ENCODE measurements at places on chromosomes 7 and 10.

DNA sequence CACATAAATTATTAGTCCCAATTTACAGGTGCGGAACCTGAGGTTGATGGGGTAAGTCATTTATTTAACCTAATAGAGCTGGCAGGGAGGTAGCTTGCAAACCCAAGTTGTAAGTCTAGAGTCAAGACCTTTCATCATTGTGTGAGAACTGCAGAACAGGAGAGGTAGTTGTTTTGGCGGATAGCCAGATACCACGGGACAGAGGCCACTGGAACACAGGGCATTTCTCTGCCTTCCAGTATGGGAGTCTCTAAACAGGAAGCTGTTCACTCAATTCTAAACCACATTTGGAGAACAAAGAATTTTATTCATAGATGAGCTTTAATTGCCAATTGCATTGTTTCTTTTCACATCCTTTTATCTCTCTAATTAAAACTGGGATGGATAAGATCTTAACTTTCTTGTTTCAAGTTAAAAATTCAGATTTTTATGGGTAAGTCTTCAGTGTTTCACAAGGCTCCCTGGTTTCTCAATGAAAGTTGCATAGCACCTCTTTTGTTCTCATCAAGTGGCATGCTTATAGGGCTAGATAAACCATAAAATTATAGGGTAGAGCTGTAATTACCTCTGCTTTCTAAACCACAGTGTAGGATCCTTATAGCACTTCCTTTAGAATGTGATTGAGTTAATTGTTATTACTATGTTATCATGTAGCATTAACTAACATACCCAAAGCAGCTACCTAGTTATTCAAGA lies 489.0 kb downstream of the GATA3 start:
- no peak for DNase-seq

DNA sequence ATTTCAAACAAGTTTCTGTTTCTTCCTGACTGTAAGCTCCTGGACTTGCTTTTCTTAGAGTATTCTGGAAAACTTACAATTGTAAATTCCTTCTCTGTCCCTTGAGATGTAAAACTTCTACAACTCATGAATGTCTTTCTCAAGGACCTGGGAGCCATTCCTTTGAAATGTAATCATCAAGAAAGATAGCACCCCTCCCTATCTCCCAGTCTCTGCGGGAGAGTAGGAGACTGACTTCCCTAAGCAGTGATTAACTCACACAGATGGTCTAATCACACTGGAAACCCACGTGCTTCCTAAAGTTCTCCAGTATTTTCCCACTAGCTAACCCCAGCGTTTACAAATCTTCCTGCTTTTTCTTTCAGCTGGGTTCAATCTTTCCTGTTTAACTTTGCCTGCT lies 549.4 kb downstream of the SORCS1 start:
- DNase-seq = no peak

GRCh38 chr7:101733713-101734475 lies 83.5 kb upstream of the CUX1 start:
- DNase-seq = peak; percentile 40

GRCh38 chr7:151135866-151136843 lies 31.3 kb downstream of the GBX1 start:
- DNase-seq = no peak

DNA sequence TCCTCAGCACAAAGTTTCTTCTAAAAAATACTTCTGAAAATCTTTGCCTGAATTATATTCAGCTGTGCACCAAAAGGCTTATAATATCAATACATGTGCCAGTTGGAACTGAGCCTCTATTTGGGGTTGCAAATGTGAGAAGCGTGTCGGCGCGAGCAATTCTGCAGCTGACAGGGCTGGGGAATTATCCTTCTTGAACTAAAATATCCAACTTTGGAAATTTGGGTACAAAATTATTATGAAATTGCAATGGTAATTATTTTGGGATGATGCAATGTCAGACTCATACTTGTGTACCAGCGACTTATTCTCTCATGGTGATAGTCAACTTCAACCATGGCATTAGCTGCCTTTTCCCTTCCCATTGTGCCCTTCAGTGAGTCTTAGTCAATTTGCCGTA lies 507.0 kb upstream of the KLF6 start:
- no peak for DNase-seq

DNA sequence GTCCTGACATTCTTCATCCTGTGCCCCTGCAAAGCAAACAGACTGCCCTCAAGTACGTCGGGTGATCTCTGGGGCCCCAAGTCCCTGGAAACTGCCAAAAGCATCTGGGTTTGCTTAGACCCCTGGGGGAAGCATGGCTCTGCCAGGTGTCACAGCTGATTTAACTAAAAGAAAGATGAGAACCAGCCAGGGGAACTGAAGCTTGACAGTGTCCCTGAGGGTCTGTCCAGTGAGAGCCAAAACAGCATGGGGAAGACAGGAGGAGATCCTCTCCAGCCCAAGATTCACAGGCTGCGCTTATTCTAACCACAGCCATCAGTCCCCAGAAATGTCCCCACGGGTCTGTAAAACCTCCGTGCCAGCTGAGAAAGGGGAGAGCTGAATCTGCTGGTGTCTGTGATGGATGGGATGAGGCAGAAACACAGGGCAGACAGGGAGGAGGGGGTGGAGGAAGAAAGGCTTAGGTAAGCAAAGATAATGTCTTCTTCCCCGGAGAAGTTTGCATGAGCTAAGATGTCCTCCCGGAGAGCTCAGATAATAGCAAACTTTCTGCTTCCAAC lies 21.3 kb downstream of the CCDC3 start:
- no peak for DNase-seq

GRCh38 chr7:90850471-90850870 lies 254.3 kb downstream of the CDK14 start:
- no peak for DNase-seq

DNA sequence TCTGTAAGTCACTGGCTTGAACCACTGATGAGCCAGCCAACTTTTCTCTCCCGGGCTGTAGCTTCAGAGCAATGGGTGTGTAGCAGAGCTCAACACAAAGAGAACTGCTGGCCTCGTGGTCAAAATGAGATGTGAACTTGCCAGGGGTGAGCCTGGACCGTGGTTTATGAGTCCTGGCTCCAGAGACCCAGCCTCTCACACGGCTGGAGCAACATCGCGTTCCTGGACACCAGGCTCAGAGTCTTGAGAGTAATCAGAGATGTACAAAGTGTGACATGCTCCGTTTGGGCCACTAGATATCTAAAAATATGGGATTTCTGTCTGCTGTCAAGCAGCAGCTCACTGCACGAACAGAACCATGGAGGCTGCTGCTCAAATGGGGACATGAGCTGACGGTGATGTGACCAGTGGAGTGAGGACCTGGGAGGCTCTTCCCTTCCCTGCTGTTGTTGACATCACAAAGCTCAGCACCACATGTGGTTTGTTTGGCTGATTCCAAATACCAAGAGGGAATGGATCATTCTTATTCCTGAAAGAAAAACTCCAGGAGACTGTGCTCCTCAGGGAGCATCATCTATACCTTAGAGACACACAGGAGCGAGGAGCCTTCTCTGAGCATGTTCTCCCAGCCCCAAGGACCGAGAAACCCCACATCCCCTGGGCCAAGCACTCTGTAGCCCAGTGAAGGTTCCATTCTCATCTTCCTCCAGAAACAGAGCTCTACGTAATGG lies 9.2 kb upstream of the SVIL start:
- DNase-seq = no peak

DNA sequence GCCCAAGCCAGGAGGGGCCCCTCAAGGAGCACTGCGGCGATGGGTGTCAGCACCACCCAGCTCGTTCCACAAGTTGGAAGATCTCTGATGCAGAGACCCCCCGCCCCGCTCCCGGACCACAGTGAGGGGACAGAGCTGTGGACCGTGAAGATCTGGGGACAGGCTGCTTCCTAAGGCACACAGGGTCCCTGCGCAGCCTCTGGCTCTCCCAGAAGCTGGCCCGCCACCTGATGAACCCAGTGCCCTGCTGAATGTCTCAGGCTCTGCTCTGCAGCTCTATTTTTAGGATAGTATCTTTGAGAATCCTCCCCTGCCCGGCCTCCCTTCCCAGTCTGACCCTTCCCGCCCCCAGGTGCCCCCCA lies 29.7 kb downstream of the GBX1 start:
- no peak for DNase-seq

DNA sequence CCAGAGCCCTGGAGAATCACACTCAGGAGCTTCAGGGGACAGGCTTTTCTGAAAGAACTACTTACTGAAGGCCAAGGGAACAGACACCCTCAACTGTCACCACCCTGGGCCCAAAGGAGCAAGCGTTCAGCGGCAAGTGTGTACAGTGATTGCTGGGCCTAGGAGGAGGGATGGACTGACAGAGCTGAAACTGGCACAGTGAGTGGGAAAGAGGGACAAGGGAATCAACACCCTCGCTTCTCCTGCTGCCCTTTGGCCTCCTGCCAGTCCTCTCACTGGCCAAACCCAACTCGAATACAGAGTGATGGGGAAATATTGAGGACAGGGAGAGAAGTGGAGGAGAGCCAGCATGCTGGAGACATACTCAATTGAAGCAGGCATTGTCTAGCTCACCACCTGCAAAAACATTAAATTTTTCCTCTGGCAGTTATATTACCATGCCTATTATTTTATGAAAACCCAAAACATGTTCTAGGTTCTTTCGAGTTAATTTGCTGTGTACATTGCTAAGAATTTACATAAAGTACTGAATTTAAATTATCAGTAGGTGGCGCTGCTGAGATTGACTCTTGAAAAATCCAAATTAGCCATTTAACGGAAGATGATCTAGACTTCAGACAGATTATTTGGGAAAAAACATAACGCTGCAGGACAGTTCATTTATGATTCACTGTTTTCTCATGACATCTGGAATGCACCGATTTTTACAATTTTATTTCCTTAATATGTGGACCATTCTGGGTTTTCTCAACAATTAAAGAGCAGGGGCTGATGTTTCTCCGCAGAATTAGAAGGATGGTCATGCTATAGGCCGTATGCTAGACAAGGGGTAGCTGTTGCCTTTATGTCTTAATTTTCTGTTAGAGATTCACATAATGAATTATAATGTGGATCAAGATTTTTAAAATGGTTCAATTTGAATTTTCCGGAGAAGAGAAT lies 14.7 kb upstream of the TMEM236 start:
- DNase-seq = peak; percentile 15

- no peak for DNase-seq
These were observed 995 bp upstream of the PARD3 start for GRCh38 chr10:34816085-34816496.

DNA sequence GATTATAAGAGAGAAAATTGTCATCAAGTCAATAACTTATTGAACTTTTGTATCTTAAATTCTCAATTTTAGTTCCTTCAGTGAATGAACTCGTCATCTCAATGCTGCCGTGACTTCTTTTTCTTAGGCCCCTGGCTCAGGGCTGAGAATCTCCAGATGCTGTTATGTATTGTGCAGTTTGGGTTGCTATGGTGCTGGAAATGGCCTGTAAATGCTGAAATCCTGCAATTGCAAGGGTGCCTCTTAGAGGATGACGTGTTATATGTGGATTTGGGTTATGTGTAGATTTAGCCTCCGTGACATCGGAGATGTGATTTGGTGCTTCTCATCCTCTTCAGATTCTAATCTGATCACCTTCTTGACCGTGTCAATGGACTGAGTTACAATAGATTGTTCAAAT lies 55.7 kb upstream of the ZRANB1 start:
- DNase-seq = no peak

- no peak for DNase-seq
These were observed 11.3 kb upstream of the NEBL start for GRCh38 chr10:20908391-20908790.

- DNase-seq = no peak
These were observed 41.2 kb downstream of the AP3M1 start for GRCh38 chr10:74109452-74109851.

GRCh38 chr10:111974325-111974724 lies 209.2 kb downstream of the GPAM start:
- DNase-seq = no peak

GRCh38 chr10:48330269-48330668 lies 23.8 kb downstream of the MAPK8 start:
- DNase-seq = no peak

- DNase-seq = no peak
These were observed 494.4 kb upstream of the SEMA3D start for GRCh38 chr7:85681241-85681640.

- no peak for DNase-seq
These were observed 110.6 kb downstream of the ACTR3B start for GRCh38 chr7:152870106-152870693.

GRCh38 chr7:50655490-50655889 lies 90.3 kb upstream of the DDC start:
- DNase-seq = no peak

DNA sequence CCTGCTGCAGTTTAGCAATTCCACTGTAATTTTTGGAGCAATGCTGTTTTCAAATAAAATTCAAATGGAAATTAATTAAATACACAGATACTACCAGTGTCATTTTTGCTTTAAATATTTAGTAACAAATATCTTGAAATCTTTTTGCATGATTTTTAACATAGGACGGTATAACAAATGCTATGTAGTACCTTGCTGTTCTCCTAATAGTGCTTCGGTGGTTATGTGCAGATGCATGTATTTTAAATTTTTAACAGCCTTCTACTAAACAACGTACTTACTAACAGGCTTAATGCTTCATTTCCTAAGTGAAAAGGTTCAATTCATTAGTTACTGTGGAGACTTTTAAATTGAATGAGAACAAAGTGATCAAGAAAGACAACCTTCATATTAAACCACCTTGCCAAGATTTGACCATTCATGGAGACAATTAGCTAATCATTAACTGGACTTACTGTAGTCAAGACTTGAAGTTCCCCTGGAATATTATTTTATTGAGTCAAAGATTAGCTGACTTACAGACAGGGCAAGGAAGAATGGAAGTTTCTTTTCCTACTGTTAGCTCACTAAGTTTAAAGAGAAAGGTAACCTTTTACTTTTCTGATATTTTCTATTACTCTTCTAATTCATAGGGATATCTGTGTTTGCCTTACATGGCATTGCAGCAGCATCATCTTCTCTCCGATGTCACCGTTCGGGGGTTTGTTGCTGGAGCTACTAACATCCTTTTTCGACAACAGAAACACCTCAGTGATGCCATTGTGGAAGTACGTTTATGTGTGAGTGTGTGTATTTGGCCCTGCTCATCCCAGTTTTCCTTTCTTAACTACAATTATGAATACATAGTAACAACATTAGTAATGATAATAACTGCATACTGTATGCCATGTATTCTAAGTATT lies 74.3 kb downstream of the AVL9 start:
- no peak for DNase-seq

- DNase-seq = no peak
These were observed 53.5 kb downstream of the SEPTIN7 start for GRCh38 chr7:35854311-35854710.

DNA sequence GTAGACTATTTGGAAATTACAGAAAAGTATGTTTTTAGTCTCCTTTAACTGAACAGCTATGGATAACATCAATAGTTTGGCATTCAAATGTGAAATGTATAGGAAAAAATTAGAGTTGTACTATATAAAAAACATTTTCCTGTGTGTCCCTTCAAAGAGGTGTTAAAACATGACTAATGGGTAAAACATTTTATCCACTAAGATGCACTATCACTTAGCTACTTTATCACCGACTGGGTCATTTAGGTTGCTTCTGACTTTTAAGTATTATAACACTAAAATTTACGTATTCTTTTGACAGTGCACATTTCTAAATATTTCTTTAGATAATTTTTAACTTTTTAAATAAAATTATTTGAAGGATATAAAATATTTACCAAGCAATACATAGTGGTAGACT lies 77.6 kb downstream of the UBE2H start:
- DNase-seq = no peak

GRCh38 chr10:34224639-34225038 lies 590.5 kb downstream of the PARD3 start:
- DNase-seq = no peak
